ENCODE measurements at places on chromosomes 16 and 17.

DNA sequence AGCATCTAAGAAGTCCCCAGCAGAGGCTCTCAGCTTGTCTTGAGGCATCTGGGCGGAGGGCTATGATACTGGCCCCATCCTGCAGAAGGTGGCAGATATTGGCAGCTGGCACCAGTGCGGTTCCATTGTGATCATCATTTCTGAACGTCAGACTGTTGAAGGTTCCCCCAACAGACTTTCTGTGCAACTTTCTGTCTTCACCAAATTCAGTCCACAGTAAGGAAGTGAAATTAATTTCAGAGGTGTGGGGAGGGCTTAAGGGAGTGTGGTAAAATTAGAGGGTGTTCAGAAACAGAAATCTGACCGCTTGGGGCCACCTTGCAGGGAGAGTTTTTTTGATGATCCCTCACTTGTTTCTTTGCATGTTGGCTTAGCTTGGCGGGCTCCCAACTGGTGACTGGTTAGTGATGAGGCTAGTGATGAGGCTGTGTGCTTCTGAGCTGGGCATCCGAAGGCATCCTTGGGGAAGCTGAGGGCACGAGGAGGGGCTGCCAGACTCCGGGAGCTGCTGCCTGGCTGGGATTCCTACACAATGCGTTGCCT lies at the start of gene CIITA:
Gene CIITA (plus strand): TSS at position 404 of the 543 bp plus-strand sequence. CDS start 129 bp downstream, at position 533.
- no peak for DNase-seq

- DNase-seq: no peak
Measured at GRCh38 chr17:4184811-4185210, 41.8 kb downstream of the CYB5D2 start.

GRCh38 chr17:82918508-82918907 lies 78.7 kb upstream of the ZNF750 start:
- DNase-seq: no peak

DNA sequence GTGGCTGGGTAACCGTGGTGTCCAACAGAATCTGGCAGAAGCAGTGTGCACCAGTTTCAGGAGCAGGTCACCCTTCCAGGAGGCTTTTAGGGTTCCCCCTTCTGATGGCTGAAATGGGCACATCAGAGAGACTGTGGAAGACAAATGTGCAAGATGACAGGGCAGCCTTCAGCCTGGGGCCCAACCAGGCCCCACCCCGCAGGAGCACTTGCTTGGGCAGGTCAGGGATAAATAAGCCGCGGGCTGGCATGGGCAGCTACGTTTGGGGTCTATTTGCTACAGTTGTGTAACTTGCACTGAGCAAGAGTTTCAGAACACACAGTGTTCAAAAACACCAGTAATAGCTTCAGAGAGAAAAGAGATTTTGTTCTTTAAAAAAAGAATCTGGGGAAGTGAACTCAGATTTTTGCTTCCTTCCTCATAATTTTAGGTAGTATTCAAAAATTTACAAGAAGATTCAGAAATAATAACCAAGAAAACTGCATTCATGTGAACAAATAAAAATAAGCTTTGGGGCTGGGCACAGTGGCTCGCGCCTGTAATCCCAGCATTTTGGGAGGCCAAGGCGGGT lies 44.9 kb upstream of the BAHCC1 start:
- no peak for DNase-seq

DNA sequence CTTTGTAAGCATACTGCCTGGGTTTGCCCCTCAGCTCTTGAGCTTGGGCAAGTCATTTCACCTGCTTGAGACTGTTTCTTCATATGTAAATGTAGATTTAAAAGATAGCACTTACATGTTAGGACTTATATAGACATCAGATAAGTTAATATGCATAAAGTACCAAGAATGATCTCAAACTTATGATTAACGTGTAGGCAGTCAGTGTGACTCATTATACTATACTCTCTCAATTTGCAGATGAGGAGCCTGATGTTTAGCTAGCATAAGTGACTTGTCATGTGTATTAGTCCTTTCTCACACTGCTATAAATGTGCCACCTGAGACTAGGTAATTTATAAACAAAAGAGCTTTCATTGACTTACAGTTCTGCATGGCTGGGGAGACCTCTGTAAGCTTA lies 690.5 kb downstream of the KCNJ2 start:
- no peak for DNase-seq

GRCh38 chr17:36691606-36692005 lies 90.2 kb downstream of the MRM1 start:
- DNase-seq: no peak

DNA sequence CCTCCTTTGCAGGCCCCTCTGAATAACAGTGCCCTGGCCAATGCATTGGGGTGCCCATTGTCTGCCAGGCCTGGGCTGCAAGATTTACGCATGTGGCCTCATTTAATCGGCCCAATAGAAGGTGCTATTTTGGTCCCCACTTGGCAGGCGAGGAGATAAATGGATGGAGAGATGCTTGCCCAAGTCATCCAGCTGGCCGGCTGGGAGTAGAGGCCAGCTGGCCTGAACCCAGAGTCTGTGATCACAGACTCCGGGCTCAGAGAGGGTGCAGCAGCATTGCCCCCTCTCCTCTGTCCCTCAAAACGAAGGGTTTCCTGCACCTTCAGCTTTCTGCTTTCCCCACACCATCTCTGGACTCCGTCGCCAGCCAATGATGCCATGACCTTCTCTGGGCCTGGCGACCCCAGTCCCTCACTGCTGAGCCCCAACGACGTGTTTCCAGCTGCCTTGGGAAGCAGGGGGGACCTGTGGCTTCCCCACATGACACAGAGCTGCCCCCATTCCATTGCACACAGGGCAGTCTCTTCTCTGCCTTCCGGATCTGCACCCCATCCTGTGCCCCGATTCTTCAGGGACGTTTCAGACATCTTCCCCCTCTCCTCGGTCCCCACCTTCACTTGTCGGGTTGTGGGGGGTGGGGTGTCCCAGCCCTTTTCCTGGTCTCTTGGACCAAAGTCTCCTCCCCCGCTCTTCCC lies 3.5 kb upstream of the ADGRG1 start:
- DNase-seq: no peak

DNA sequence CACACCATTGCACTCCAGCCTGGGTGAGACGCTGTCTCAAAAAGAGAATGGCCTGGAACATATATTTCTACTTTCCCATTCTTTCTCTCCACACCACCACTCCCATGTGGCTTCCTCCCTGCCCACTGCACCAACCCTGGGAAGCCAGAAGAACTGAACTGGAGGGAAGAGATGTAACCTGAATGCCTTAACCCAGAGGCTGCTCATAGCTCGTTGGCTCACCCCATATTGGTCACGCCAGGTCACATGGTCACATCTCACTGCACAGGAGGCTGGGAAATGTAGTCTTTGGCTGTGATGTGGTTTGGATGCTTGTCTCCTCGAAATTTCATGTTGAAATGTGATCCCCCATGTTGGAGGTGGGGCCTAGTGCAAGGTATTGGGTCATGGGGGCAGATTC lies 5.9 kb upstream of the DNAH17 start:
- DNase-seq: peak; percentile 52

DNA sequence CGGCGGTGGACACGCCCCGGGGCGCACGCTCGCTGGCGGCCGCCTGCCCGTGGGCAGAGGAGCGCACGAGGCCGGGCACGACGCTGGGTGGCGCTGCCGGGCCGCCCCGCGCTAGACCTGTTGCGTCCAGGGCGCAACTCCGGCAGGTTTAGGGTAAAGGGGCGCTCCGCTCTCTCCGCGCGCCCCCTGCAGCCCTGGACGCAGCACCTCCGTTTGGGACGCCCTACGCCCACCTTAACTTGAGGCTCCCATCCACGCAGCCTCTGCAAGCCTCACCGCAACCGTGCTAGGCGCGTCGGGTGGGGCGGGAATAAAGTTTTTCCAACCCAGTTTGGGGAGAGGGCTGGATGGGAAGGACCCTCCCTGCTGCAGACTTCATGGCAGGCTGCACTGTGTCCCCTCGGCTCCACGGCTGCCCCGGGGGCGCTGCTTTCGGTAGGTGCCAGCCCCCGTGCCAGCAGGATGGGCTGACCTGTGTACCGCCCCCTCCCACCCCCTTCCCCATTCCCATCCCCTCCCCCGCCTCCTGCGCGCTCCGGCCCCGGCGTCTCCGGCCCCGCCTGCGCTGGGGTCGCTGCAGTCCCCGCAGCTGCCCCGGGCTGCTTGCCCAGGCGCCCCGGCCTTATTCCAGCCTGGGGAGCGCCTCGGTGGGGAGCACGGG lies at the start of gene SYT17:
Gene SYT17 (plus strand): TSS at position 531 of the 661 bp plus-strand sequence. CDS start 407 bp downstream, outside the sequence.
- peak; percentile 81 for DNase-seq

DNA sequence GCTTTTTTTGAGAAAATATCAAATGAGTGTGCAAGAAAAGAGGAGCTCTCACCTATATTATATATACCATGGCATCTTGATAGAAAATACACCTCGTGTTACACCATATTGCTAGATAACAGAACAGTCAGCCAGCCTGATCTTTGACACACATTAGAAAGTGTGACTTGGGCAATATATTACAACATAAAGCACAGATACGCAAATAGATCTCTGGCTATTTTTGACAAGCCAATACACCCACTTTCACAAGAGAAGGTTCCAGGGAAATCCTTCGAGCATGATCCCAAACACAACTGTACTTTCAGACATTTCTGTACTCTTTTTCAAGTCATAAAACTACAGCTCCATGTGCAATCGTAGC lies 9.4 kb downstream of the GGA2 start:
- DNase-seq: no peak

GRCh38 chr17:15350777-15351477 lies 9.5 kb upstream of the TEKT3 start:
- DNase-seq: no peak

DNA sequence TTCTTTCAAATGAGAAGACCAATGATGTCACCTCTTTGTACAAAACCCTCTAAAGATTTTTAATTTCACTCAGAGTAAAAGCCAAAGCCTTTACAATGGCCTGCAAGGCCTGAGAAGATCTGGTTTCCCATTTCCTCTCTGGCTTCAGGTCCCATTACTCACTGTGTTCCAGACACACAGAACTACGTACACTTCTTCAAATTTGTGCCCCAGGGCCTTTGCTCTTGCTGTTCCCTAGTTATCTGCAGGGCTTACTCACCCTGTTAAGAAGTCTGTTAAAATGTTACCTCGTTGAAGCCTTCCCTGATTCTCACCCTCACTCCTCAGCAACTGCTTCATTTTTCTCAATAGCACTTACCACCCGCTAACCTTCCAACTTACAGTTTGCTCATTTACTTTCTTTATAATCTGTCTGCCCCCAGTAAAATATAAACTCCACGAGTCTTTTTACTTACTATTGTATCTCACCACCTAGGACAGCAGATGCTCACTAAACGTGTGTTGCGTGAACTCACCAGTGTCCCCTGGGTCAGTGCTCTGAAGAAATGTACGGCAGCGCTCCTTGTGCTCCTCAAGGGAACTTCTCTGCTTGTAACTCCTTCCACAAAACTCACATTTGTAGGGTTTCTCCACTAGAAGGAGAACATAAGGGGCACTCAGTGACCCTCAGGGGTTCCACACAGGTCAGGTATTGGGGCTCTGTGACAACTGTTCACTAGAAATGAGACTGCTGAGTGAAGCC lies 50.2 kb downstream of the GRB7 start:
- DNase-seq: no peak

GRCh38 chr17:82497483-82498405 lies 21.8 kb upstream of the FOXK2 start:
- peak; percentile 47 for DNase-seq

DNA sequence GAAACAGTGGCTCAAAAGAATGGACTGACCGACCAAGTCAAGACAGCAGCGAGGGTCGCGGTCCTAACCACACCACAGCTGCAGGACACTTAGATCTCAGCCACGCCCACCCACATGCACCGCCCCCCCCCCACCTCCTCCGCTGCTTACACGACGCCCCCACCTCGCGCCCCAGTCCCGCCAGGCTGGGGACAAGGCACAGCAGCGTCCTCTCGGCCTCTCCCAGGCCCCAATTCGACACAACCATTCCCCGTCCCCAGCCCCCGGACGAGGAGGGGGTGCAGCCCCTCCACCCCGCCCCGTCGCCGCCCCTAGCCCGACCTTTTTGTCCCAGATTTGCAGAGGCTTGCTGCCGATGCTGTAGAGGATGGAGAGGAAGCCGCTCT lies 477 bp downstream of the CFAP20 start:
- DNase-seq: peak; percentile 40

DNA sequence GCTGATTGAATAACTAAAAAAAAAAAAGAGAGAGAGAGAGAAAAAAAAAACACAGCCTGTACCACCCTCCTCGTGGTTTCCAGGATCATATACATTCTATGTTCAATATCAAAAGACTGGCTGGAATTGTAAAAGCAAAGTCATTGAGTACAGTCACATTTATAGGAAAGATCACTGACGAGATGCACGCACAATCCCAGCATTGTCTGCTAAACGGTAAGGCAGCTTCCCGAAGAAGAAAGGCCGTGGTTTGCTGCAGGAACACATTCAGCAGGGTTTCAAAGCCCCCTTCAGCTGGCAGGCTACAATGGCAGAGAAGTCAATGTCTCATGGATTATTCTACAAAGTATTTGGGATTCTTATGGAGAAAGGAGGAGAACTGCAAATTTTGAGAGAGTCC lies 9.3 kb downstream of the NQO1 start:
- DNase-seq: no peak

DNA sequence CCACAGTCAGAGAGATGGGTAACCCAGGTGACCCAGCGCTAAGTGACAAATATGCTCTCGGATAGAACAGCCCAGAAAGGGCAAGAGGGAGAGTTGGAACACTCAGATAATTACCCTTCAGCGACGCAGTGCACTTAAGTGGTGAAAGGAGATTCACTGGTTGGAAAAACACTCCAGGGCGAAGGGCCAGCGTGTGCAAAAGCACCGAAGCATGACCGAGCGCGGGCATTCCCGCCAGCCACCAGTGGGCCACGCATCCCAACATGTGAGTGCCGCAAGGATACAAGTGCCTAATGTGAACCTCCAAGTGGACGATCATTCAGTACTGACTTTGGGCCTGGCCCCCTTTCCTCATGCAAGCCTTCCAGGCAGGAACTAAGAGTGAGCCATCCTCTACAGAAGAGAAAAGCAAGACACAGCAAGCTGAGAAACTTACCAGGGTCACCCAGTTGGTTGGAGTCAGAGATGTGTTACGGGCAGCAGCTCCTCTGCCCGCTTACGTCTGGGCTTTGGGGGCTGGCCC lies 258.4 kb downstream of the C16orf95 start:
- no peak for DNase-seq

GRCh38 chr17:18191967-18192366 lies 8.3 kb downstream of the ALKBH5 start:
- DNase-seq: peak; percentile 38

DNA sequence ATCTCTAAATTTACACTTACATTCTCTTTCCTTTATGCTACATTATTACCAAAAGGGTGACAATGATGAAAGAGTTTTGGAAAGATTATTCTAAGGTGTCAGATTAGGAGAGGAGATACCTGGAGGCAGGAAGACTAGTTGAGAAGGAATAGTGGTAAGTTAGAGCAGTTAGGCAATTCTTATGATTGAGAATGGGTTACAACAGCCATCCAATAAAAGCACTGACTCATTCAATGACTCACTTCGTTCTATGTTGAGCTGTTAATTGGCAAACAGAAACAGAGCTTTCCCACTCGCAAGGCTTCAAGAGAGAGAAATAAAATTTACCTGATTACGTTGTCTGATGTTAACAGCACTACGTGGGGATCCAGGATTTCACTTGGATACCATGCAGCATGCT lies 5.8 kb downstream of the NUP88 start:
- DNase-seq: no peak
